ENCODE measurements at places on chromosomes 6 and 20.

DNA sequence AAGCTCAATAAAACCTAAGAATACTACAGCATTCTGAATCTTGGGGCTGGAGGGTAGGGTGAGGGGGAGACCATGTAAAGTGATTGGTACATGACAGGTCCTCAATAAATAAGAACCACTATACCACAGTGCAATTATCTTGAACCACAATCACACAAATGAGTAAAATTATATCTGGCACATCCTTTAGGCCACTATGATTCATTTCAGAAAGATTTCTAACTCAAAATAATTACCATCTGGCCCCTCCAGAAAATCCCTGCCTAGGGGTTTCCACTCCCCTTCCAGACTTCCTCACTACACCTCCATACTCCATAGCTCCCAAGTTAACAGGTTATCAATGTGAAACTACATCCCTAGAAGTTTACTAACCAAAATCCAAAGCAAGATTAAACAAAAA lies 19.7 kb downstream of the AKIRIN2 start:
- DNase-seq = no peak

DNA sequence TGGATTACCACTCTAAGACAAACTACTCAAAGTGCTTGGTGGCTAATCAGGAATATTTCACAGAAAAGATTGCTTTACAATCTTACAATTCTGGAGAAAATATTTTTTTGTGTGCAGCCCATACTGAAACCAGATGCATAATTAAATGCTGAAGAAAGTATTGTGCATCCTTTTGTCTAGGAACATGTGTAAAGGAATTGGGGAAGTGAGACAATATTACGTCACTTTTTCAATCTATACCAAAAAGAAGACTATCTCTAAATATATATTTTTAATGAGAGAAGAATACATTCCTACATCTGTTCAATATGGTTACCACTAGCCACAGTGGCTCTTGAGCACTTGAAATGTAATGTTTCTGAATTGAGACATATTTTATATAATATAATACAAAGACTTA lies 992.5 kb upstream of the ADGRB3 start:
- no peak for DNase-seq

- DNase-seq = no peak
Observed at GRCh38 chr6:167572841-167573271, 248.0 kb downstream of the TTLL2 start.

DNA sequence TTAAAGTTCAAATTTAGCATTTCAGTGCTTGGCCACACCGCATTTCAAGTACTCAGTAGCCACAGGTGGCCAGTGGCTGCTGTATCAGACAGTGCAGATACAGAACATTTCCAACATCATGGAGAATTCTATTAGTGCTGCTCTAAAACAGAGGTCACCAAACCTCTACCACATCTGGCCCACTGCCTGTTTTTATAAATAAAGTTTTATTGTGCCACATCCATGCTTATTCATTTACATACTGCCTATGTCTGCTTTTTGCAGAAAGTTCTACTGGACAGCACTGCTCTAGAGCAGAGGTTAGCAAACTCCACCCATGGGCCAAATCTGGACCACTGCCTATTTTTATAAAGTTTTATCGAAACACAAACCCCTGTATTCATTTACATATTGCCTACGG lies 3.7 kb upstream of the PTPRT start:
- no peak for DNase-seq

- no peak for DNase-seq
Observed at GRCh38 chr6:96853083-96853482, 15.8 kb upstream of the GPR63 start.

GRCh38 chr6:37696841-37697662 lies 631 bp downstream of the MDGA1 start:
- peak; percentile 29 for DNase-seq

DNA sequence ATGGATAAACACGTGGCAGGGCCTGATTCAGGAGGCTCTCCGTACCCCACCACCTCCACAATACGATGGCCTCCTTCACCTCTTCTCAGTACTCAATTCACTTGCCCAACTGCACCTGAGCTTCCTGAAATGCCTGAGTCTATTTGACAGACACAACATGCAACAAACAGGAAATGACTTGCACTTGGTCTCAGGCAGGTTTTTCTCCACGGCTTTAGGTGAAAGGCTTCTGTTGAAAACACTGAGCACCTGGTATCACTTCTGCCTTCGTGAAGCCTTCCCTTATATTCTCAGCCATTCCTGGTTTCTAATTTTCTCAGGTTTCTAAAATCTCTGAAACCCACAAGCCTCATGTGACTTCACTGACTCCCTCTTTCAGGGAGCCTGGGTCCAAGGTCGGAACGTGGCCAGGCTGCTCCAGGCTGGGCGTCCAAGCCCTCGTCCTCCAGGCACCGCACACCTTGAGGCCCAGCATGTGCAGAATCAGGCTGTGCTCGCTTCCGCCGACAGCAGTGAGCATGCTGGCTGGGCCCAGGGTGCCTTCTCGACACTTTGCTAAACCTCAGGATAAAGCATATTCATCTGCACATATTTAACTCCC lies 34.7 kb downstream of the TAF4 start:
- no peak for DNase-seq

DNA sequence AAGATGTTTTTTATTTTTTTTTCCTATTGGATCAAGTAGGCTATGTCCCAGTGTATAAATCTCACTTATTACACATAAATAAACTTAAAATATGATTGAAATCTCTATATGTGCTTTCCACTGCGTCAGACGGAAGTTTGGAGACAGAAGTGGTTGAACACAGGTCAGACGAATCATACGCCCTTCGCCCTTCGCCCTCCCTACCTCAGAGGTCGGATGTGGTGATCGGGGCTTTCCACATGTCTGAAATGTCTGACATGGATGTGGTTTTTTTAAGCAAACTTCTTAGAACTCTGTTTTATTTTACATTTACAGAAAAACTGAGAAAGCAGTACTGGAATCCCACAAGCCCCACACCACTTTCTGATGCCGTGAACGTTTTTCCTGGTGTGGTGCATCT lies 344.4 kb downstream of the THBS2 start:
- no peak for DNase-seq

DNA sequence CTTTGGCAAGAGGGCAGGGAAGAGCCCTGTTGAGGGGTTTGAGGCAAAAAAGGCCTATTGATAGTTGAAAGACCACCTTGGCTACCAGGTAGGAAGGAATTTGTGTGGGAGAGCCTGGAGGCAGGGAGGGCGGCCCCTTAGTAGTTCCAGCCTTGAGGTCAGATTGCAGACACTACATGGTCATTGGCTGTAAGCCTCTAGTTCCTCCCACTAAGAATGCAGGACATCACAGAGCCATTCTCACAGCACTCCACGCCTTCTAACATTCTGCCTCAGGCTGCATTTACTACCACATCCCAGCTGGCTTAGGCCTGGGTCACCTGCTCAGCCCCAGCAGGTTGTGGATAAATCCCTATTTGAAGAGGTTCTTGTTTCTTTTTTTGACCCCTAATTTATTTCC lies 91.0 kb upstream of the SNX9 start:
- no peak for DNase-seq

GRCh38 chr6:5127106-5127687 lies 42.1 kb downstream of the PPP1R3G start:
- DNase-seq = no peak

DNA sequence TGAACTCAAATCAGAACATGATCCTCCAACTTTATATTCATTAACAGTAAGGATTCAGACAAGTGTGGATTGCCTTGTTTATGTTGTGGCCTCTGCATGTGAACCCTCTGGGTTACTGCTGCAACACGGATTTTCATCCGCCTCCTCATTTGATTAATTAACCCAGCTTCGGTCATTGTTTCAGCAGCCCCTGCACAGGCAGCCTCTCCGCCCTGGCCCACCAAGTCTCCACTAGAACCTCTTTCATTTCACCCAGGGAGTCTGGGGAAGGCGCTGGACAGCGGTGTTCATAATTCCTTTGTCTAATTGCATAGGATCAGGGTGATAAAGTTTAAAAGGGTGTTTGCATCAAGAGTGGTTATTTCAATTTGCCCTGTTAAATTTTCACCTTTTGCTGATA lies 15.7 kb downstream of the NKX2-2 start:
- DNase-seq = no peak

DNA sequence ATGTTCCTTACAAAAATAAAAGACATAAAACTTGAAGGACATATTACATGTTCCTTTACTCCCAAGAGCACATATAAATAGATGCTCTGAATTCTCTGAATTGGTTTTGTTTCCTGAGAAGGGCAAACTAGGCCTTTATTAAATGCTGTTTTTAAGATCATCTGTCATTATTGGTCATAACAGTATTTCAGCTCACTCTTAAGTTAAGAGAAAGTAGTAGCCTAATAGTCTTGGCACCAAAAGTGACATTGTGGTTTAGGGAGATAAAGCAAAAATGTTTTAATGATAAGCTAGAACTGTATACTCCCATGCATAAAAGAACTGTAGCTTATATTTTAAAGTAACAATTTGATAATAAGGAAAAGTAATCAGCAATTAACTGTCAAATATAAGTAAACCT lies 361.1 kb upstream of the PTCHD4 start:
- no peak for DNase-seq

DNA sequence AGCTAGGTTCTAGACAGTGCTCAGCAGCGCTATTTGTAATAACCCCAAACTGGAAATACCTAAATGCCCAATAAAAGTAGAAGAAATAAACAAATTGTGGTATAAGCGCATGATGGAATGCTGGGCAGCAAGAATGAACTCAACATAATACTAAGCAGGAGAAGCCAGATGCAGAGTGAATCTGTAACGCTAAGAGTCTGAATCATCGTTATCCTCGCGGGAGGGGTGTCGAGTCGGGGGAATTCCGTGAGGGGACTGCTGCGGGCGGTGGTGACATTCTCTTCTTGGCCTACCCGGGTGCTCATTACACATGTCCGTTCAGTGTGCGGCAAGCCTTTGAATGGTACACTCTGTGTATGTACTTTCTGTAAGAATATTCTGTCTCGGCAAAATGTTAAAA lies 83.7 kb downstream of the SULF2 start:
- no peak for DNase-seq

GRCh38 chr6:111096246-111096645 lies 8.9 kb downstream of the SLC16A10 start:
- DNase-seq = peak; percentile 2

GRCh38 chr6:6193221-6193745 lies 127.2 kb downstream of the F13A1 start:
- no peak for DNase-seq

DNA sequence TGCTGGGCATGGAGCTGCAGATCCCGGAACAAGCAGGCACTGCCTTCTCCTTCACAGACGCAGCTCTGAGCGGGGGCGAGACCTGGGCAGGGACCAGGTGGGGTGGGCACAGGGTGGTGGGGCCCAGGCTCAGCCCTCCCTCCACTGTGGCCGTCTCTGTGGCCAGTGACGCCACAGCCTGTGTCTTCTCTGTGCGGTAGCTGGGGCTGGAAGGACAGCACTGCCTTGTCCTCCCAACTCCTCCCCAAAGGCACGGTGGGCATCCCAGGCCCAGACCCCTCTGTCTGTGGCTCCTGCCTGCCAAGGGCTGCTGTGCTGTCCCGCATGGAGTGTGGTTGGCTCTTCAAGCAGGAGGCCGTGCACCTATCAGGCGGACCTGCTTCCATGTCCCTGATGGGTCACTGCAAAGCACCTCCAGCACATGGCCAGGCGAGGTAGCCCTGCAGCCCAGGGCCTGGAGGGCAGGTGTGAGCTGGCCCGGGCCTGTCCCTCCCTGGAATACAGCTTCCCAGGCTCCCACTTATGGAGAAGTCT lies 14.8 kb upstream of the TNFRSF6B start:
- DNase-seq = no peak

DNA sequence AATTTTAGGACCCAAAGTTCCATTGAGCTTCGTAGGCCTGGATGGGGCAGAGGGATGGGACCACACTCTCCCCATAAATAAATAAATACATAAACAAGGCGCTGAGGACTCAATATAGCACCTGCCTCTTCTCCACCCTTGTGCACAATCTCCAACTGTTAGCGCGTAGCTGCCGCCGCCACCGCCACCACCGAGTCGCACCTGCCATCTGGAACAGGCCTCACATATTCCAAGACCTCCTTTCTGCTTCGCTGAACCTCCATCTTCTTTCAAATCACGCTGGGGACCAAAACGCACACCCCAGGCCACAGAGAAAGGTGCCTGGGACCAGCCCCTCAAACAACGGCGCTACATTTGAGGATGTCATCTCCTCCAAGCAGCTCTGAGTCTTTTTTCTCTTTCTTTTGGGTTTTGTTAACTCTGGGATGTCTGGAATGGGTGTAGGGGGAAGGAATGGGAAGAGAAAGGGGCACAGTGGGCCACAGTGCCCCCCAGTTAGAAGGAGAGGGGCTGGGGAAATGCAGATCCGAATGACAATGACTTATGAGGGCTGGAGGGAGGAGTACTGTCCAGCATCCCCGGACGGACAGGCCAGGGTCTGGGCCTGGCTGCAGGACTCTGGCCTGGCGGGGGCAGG lies 49.7 kb downstream of the NOL4L start:
- DNase-seq = peak; percentile 39

- DNase-seq = no peak
Observed at GRCh38 chr6:52596371-52597028, 19.6 kb upstream of the TRAM2 start.
